Right kidney (tissue), 9 donors: ENCODE measurements at places on chromosomes 5 and 9.

DNA sequence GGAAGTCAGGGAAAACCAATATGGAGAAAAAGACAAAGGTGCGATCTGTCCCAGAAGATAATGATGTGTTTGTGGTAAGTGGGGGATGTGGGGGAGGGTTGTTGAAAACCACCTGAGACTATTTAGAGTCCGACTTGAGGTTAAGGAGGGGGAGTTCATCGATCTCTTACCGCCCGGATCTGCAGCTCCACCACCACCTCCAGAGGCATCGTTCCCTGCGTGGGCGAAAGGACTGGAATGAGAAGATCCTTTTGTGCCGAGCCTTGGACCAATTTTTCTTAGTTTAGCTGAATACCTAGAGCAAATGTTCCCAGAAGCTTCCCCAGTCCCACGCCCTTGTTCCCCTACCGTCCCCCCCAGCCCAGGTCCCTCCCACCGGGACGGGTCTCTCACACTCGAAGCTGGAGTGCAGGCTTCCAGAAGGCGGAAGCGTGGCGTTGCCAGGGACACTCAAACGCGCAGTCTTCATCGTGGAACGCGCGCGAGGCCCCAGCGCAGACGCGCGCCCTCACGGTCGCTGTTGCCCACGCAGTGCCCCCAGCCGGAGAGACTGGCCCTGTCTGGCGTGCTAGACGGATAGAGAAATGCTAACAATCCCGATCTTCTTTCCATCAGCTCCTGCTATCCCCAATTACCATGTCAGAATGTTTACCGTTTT, at the start of gene SPATA6L:
Gene SPATA6L (minus strand): TSS at position 439 of the 658 bp plus-strand sequence. CDS start 230 bp downstream, at position 209.
- DNase-seq, result peak; percentile 70

DNA sequence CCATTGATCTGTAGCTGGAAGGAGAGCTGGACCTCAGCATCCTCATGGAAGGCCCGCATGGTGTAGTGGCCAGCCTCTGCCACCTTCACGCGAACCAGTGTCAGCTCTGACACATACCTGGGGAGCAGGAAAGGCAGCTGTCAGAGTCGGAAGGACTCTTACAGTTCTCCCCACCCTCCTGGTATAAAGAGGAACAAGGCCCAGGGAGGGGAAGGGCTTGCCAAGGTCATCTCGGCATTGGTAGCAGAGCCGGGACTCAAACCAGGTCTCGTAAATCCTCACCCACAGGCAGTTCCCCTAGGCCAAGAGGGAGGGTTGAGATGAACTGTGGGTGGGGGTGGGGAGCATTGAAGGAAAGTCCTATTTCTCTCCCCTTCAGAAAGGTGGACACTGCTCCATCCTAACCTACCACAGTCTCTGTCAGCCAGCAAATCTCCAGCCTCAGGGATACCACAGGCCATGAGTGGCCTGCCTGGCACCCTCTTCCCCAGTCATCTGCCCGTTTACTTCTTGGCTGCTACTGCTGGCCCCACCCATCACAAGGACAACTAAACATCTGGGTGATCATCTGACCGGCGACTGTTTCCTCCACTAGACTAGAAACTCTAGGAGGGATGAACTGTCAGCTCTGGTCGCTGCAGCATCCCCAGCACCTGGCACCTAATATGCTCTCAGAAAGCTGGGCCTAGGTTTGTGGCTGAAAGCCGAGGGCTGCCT, 23.5 kb downstream of the PDGFRB start:
- no peak for DNase-seq

DNA sequence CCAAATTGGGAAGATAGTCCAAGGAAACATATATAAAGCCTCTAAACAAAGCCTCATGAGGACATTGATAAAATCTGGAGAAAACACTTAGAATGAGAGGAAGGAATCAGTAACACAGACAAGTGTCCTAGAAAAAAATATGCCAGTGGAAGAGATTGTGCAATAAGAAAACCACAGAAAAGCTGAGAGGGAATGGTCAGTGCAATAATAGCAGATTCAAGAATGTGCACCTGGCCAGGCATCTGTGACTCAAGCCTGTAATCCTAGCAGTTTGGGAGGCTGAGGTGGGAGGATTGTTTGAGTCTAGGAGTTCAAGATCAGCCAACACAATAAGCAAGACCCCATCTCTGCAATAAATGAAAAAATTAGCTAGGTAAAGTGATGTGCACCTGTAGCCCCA, 691.2 kb upstream of the CDH6 start:
- no peak for DNase-seq

- DNase-seq, result no peak
Observed at GRCh38 chr5:149497357-149497756, 53.9 kb downstream of the CSNK1A1 start.

DNA sequence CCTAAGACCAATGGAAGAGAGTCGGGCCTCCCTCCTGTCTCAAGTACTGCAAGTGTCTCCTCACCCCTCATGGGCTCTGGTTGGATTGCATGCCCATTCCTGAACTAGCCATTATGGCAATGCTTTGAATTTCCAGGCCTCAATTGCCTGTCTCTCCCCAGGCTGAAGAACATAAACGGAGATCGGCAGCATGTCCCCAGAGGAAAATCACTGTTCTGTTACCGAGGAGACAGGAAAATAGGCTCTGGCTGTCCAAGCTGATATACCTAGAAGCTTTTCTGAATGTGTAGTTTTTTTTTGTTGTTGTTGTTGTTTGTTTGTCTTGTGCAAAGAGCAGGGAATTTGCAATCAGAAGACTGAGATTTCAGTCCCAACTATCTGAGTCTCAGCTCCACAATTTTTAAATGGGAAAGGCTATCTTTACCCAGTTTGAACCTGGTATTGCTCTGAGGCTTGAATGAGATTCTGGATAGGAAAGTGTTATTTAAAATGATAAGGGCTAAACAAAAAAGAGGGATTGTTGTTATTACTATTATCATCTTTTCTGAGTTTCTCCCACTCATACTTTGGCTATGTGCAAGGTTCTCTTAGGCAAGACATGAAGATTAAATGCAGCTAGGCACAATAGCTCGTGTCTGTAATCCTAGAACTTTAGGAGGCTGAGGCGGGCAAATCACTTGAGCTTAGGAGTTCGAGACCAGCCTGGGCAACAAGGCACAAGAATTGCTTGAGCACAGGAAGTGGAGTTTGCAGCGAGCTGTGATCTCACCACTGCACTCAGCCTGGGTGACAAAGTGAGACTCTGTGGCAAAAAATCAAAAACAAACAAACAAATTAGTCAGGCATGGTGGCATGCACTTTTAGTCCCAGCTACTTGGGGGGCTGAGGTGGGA, 77.2 kb upstream of the KLF9 start:
- DNase-seq, result no peak

- DNase-seq, result no peak
Observed at GRCh38 chr9:105670315-105670714, 8.1 kb downstream of the TAL2 start.

- DNase-seq, result no peak
Observed at GRCh38 chr9:77677957-77678535, 29.9 kb upstream of the GNA14 start.

- no peak for DNase-seq
Observed at GRCh38 chr5:151097061-151097460, 16.2 kb upstream of the TNIP1 start.

GRCh38 chr5:139684881-139685749, 37.0 kb downstream of the CXXC5 start:
- no peak for DNase-seq

DNA sequence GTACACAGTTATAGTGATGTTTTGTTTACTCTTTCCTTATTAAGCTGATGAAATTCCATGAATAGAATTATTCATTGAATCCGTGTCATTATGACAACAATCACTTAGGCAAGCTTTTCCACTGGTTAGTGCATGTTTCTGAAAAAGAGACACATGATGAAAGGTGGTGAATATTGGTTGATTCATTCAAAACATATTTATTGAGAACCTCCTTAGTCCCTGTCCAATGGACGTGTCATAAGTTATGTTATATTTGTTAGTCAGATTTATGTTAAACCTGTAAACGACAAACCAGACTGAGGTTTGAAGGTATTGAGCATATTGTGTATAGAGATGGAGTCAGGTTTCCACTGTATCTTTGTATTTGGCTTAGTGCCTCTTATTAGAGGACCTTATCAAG, 1888.9 kb upstream of the CDH6 start:
- DNase-seq, result no peak

DNA sequence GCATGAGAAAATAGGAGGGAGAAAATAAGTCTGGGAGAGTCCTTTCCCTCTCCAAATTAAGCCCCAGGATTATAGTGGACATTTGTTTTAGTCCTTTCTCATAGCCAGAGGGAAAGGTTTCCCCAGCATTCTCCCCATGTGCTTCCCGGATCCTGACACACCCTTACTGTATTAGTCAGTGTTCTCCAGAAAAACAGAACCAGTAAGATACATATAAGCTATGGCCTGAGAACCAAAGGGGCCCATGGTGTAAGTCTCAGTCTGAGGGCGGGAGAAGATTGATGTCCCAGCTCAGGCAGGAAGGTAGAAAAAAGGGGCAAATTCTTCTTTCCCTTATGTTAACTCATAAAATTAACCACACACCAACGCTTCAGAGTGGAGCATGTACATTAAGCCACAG, 25.6 kb upstream of the SPATA31D4 start:
- no peak for DNase-seq

DNA sequence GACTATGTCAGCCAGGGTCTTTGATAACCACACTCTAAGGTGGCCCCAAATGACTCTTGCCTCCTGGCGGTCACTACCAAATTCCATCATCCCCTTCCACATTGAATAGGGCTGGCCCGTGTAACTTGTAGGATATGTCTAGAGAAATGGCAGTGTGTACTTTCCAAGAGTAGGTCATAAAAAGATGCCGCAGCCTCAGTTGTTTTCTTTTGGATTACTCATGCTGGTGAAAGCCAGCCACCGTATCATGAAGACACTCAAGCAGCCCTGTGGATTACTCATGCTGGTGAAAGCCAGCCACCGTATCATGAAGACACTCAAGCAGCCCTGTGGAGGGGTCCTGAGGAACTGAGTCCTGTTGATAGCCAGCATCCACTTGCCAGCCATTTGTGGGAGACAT, 172.0 kb upstream of the TBC1D2 start:
- DNase-seq, result no peak
